ENCODE measurements at places on chromosomes 7 and 10. TPM values are rescaled to one million over a fixed set of nuclear protein-coding genes. Genes with fewer than 3 reads are reported as not detected.

CCL26 gene
- not detected for total RNA-seq

PLAU gene
- total RNA-seq: 0.16 TPM

EMX2 gene
- not detected for total RNA-seq

VSTM4 gene
- 0.11 TPM for total RNA-seq

SYT15 gene
- total RNA-seq: 0.93 TPM

NCF1 gene
- total RNA-seq: 0.35 TPM

INSIG1 gene
- 100 TPM for total RNA-seq

SUN3 gene
- not detected for total RNA-seq

USP6NL gene
- total RNA-seq: 4.4 TPM

BLOC1S2 gene
- total RNA-seq: 45.7 TPM

TMEM130 gene
- 0.23 TPM for total RNA-seq

SPDYE2B gene
- not detected for total RNA-seq

ITPRID1 gene
- not detected for total RNA-seq

GCC1 gene
- total RNA-seq: 13.9 TPM

ARHGAP19 gene
- 70.2 TPM for total RNA-seq

CYP3A7 gene
- not detected for total RNA-seq

ACTR3C gene
- 3.2 TPM for total RNA-seq

CASTOR2 gene
- total RNA-seq: 2.5 TPM

PRKRIP1 gene
- 26.2 TPM for total RNA-seq

CDHR3 gene
- total RNA-seq: 0.93 TPM

NAT16 gene
- total RNA-seq: not detected

PIP4K2A gene
- 105 TPM for total RNA-seq

TYW1B gene
- 3.5 TPM for total RNA-seq

TACR2 gene
- not detected for total RNA-seq

NANOS1 gene
- total RNA-seq: 0.09 TPM

TRIM56 gene
- 40.8 TPM for total RNA-seq

BAMBI gene
- total RNA-seq: 0.09 TPM

NPC1L1 gene
- not detected for total RNA-seq

SLC13A1 gene
- total RNA-seq: not detected

CHAT gene
- total RNA-seq: not detected

ZNF783 gene
- 15.4 TPM for total RNA-seq

All from activated CD4-positive, alpha-beta T cell treated with anti-CD3 and anti-CD28 coated beads for 36 hours (primary cell).